CD4-positive, alpha-beta memory T cell (primary cell): ENCODE measurements at places on chromosomes 1 and 21. TPM values are rescaled to one million over a fixed set of nuclear protein-coding genes. Genes with fewer than 3 reads are reported as not detected.

The GREM2 gene
- 1.6 TPM for total RNA-seq

DNA sequence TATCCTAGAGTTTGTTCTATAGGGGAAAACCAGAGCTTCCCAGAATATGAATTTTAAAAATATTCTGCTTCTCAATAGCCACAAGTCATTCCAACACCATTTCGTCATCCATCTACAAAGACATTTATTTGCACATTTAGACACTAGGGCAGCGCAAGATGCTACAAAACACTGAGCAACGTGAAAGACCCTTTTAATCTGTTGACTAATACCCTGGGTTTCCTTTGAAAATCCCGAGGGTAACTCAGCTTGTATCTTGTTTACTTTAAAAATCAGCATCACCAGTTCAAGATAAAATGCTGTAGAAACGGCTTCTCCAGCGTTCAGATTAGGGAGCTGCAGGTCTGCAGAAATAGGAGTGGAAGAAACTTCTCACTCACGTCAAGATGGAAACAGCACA lies 13.5 kb downstream of the PDPN start:
- no peak for DNase-seq
- no peaks in the 10 kb centered on the region for H3K36me3 ChIP-seq
- no peak overlapping the region for H3K4me3 ChIP-seq
- H3K27ac ChIP-seq: no peak overlapping the region
- no peaks in the 10 kb centered on the region for H3K4me1 ChIP-seq
- no peaks in the 10 kb centered on the region for H3K27me3 ChIP-seq

- H3K27me3 ChIP-seq: no peaks in the 10 kb centered on the region
- H3K36me3 ChIP-seq: no peaks in the 10 kb centered on the region
- no peak overlapping the region for H3K4me3 ChIP-seq
- H3K4me1 ChIP-seq: peaks cover 51% of the 10 kb centered on the region
- H3K27ac ChIP-seq: no peak overlapping the region
These were observed 4.0 kb upstream of the SMIM12 start for GRCh38 chr1:34863501-34863900.

DNA sequence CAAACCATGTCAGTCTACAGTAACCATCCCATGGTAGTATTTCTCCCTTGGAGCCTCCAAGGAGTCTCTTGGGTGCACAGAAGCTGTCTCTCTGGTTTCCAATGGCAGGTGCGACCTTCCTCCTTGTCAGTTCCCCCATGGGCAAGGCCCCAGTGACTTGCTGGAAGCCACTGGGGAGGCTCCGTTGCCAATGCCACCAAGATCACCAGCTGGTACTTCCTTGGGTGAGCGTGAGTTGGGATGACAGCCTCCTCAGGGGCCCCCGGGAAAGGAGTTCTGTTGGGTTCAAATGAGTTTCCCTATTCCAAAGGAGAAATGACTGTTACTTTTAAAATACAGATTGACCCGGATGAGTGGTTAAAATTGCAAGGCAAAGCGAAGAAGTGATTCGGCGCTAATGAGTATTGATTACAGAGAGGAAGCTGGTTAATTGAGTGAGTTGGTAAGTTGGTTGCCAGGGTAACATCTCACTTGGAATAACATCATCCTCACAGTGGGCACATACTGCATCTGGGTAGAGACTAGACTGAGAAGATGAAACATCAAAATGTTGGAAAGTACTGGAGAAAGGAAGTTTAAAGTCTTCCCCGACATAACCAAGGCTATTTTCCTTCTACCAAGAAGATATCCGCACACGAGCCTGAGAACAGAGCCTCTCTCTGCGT lies 53.0 kb upstream of the LAPTM5 start:
- H3K27ac ChIP-seq: no peak overlapping the region
- H3K36me3 ChIP-seq: no peaks in the 10 kb centered on the region
- peaks cover 21% of the 10 kb centered on the region for H3K27me3 ChIP-seq
- H3K4me3 ChIP-seq: no peak overlapping the region
- no peak for DNase-seq

The CCDC185 gene
- total RNA-seq: not detected

DNA sequence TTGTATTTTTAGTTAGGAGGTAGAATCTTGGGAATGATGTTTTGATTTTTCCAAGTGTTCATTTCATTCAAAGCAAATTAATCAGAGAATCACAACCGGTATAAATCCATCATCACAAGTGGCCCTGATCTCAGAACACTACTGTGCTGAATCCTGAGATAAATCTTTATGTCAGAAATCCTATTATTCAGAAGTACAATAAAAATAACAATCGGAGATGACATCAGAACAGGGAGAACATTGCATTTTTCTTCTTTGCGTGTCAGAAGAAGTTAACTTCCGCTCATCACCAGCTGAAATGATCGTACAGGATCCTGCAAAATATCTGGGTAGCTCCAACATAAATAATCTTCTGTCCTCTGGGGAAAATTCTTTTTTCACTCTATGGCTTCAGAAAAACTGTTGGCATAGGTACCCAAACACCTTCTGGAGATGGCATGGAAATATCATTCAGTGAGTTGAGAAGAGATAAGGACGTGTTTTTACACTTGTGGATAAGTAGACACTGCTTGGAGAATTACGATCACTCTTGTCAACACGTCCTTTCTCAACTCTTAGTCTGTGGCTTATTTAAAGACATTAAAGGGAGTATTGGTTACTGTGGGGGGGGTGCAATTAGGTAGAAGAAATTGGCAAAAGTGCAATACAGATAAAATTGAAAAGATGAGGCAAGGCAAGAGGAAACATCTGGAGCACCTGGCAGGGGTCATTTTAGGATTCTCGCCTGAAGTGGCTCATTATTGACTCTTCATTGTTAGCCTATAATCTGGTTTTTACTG lies 46.9 kb upstream of the SMYD2 start:
- no peak overlapping the region for H3K27ac ChIP-seq
- no peak overlapping the region for H3K4me3 ChIP-seq
- H3K4me1 ChIP-seq: no peaks in the 10 kb centered on the region
- no peaks in the 10 kb centered on the region for H3K36me3 ChIP-seq

DNA sequence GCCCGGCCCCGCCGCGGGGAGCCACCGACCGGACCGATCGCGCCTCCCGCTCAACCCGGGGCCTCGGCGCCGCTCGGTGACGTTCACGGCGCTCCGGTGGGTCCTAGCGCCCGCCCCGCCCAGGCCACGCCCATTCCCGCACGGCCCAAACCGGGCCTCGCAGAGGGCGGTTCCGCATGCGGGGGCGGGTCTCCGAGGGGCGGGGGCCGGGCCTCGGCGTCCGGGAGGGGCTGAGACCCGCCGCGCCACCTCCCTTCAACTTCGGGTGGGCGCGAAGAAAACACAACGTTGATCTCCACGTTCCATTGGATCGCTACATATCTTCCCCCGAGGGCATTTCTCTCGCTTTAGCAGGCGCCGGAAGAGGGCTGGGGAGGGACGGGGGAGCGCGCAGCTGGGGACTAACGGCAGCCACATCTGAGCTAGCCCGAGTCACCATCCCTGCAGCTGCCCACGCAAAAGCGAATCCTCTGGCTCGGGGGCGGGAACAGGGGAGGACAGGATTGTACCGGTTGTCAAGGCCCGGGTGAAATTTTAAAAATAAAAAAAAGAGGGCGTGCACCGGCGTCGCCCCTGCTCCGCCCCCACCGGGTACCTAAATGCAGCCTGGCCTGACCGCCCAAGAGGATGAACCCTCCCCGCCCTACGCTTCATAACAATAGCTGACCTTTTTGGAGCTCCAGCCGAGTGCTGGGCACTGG lies at the start of gene MAD2L2:
Gene MAD2L2, minus strand, starts transcription at position 78 of the 701 bp plus-strand sequence. CDS start 547 bp downstream, outside the sequence.
- peak within 1 kb of the TSS; percentile 76 for H3K27ac ChIP-seq
- peak within 1 kb of the TSS; percentile 87 for H3K4me3 ChIP-seq
- peaks cover 21% of the 10 kb centered on the region for H3K4me1 ChIP-seq
- no peaks in the 10 kb centered on the region for H3K27me3 ChIP-seq
- DNase-seq: peak; percentile 88

- no peaks in the 10 kb centered on the region for H3K36me3 ChIP-seq
- H3K27me3 ChIP-seq: no peaks in the 10 kb centered on the region
- H3K27ac ChIP-seq: no peak overlapping the region
- no peak for DNase-seq
These were observed 136.8 kb upstream of the IRF2BP2 start for GRCh38 chr1:234746798-234747196.

- H3K27me3 ChIP-seq: no peaks in the 10 kb centered on the region
- no peak for DNase-seq
- peaks cover 25% of the 10 kb centered on the region for H3K4me1 ChIP-seq
- H3K27ac ChIP-seq: peak overlapping the region; percentile 91
- no peak overlapping the region for H3K4me3 ChIP-seq
These were observed 1.4 kb downstream of the ORC1 start for GRCh38 chr1:52402860-52403240.
